ENCODE measurements at places on chromosomes 6 and 20.

DNA sequence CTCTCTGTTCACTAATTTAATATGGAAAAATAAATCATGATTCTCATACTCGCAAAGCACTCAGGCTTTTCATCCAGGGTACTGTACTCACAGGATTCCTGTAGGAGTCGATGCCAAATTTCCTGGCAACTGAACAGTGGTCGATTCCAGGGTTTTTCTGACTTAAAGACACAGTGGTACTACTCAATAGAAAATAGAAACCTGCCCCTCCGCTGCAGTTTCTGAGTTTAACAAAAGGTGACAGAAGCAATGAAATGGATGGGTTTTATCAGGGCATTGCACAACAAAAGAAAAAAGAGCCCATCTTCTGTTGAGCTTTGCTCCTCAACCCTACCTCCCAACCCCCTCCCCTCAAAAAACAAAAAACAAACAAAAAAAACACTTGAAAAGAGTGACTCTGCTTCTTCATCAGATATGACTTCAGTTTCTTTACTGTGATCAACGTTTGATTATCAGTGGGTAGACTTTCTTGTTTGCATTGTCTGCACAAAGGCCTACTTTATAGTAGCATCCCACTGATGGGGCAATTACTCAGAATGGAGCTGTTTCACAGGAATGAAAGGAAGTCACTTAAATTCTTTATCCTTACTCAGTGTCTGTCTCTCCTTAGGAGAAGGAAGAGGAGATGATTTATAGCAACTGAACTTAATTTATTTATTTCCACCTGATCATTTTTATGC is 96.2 kb upstream of the FOXO3 start:
- DNase-seq = no peak

- DNase-seq = no peak
Measured at GRCh38 chr20:1761598-1761997, 104.0 kb upstream of the SIRPG start.

DNA sequence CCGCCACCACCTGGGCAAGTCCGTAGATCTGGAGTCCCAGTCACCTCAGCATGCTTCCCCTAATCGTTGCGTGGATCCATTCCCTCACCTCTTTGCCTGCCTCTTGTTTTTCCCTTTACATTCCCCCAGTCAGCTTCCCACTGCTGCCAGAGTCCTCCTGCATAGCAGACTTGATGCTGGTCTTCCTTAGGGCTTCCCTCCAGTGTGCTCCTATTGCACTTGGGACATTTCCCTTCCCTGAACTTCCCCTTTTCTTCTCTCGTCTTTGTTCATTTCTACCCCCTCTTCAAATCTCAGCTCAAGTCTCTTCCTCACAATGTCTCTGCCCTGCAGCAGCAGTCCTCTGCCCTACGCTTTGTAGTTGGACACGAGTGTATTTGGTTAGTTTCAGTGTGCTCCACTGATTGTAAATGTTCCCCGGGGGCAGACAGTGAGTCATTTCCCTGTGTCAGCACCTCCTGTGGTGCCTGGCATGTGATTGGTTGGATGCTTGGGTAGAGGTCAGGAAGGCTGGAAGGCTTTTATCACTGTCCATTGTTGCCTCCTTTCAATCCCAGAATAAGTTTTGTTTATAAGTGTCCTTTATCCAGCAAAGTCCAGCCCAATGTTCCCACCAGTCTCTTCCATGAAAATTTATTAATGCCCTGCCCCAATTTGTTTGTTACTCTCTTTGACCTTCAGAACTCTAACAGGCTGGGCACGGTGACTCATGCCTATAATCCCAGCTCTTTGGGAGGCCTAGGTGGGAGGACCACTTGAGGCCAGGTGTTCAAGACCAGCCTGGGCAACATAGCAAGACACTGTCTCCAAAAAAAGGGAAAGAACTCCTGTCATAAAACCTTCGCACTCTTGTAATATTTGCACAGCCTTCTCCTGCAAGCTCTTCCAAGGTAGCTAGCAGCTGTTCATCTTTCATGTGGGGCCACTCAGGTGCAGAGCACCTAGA is 38.3 kb downstream of the FAM120B start:
- DNase-seq = no peak

DNA sequence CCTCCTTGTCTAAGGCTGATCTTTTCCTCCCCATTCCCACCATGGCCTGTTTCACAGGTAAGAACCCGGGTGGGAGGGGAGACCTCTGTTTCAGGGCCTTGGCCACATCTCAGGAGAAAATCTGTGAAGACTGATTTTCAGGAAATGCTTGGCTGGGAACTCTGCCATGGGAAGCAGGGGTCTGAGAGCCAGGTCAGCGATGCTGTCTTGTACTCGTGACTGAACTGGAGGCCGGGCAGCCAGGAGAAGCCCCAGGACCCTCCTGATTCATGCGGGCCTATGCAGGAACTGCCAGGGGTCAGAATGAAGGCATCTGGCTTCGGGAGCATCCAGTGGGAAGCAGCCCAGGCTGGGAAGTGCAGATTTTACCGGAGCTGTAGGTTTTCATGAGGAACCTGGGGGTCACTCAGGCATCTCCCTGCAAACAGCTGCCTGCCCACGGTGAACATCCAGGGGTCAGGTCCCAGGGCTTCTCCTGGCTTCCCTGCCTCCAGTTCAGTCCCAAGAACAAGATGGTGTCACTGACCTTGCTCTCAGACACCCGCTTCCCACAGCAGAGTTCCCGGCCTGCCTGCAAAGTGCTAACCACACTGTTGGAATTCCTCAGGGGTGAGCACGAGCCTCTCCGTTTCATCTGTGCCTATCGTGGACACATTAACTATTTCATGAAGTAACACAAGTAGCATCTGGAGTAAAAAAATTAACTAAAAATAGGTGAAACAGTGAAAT is 90.2 kb upstream of the SULF2 start:
- DNase-seq = no peak

GRCh38 chr20:63428906-63429575 is 43.4 kb downstream of the KCNQ2 start:
- DNase-seq = no peak

DNA sequence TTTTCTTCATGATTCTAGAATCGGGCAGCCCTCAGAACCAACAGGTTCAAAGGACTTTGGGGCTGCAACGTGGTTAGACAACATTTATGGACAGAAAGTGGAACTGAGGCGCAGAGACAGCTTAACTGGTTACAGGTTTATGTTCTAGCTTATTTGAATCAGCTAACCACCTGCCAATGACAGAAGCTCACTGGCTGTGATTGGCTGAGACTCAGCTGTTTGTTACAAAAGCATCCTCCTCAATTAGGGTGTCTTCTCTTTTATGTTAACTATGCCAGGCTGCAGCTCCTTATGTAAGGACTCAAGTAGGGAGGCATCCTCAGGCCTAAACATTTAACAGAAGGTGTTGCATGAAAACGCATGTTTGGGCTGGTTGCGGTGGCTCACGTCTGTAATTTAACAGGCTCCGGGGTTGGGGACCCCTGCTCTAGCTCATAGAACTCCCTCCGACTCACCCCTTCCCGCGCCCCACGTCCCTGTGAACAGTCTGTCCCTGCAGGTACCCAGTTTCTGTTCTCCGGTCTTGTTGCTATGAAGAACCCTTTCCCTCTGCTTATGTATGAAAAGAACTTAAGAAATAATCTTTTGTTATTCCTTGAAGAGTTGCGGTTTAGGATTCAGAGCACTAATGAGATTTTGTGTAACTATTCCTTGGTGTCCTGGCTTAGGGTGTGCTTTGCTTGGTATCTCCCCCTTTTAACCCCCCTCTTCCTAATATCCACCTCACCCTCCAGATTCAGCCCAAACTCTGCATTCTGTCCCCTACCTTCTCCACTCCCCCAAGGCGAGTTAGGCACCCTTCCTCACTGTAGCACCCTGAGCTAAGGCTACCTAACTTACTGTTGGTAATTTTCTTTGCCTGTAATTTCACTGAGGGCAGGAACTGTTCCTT is 1.2 kb upstream of the TMEM181 start:
- DNase-seq = no peak

All from DMS79 treated with DMSO at 0.1 percent for 48 hours (cell line).